Stimulated activated CD8-positive, alpha-beta memory T cell treated with anti-CD3 and anti-CD28 coated beads, Interleukin-12 subunit alpha, Interleukin-12 subunit beta, amount 100 ng/mL, for 1 hour (primary cell): ENCODE measurements at places on chromosomes 7 and 10.
A peak's percentile ranks its signal among the peaks of the same experiment; 100 is the strongest.

- no peak for DNase-seq
These were observed 2.7 kb downstream of the CUL1 start for GRCh38 chr7:148701414-148701813.

DNA sequence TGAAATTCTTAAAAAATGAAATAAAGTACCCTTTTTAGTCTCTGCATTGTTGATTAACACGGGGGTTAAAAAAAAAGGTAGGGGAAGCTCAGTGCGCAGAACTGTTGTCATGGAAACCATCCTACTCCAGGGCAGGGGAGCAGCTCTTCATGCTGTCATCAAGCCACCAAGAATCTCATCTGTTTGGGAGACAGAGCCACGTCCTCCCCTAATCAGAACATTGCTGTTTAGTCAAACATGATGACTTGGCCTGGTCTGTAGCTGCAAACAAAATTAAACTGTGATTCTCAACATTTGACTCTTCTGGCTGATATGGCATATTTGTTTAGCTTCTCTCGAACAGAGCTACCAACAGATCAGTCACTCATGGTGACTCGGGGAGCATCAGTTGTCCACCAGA, 254.4 kb upstream of the KLF14 start:
- DNase-seq, result no peak

- no peak for DNase-seq
These were observed 6.8 kb upstream of the C10orf120 start for GRCh38 chr10:122706467-122706866.

DNA sequence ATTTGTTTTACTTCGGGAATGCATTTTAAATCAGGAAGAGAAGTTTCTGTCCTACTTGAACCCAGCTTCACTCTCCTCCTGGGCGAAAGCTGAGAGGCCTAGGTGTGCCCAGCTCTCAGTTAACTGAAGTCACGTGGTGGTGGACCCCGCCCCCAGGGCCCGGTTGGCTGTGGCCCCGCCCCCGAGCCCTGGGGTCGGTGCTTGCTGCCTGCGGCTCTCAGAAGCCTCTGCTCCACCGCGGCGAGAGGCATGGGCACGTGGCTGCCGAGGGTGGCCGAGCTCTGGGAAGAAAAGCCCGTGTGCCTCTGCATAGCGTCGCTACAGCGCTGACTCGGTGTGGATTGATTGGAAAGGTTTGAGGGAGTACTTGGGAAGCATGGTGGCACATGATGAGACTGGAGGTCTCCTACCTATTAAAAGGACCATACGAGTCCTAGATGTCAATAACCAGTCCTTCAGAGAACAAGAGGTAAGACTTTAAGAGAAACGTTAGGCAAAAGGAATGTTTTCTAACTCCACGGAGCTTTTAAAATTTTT, 34.1 kb downstream of the NET1 start:
- peak; percentile 61 for DNase-seq

DNA sequence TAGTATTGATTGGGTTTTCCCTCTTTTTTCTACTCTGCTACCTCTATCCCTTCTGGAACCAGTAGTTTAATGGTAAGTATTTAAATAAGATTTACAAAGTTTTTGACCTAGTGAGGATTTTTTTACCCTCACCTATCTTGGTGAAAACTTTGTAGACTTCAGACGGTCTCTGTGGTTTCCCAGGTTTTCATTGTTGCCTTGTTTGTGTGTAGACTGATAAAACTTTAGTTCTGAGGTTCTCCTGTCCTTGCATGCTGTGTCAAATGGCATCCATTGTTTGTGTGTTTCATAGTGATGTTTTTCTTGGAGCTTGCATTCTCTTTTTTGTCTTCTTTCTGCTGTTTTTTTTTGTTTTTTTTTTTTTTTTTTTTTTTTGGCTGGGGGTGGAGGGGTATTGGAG, 22.6 kb downstream of the ZNRF2 start:
- DNase-seq, result no peak
